ENCODE measurements at places on chromosomes 16 and 17.

- peak; percentile 4 for DNase-seq
Measured at GRCh38 chr17:59521465-59522126, 43.8 kb upstream of the DHX40 start.

GRCh38 chr16:57803134-57803990, 1.1 kb upstream of the KIFC3 start:
- DNase-seq: no peak

- DNase-seq: no peak
Measured at GRCh38 chr17:50118076-50118827, 11.7 kb downstream of the SAMD14 start.

DNA sequence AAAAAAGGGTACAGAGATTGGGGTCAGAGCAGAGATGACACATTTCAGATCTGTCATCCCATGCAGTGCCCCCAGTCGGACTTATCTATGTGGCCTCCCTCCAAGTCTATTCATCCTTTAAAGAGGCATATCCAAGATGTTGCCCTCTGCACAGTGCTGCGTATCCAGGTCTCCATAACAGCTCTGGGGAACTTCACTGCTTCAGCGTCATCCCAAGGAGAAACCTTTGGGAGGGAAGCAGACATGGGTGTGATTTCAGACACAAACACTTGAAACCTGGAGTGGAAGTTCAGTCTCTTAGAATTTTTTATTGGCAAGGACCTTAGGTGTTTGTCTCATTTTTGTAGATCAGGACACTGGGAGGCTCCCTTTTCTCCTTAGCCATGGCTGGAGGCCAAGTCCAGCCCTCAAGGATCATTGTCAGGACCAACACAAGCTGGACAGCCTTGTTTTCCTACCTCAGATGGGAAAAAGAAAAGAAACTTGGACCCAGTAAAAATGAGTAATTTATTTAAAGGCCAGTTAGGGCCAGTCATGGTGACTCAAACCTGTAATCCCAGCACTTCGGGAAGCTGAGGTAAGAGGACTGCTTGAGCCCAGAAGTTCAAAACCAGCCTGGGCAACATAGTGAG, 23.9 kb upstream of the NLK start:
- DNase-seq: no peak

GRCh38 chr17:72692676-72693075, 399.8 kb downstream of the SLC39A11 start:
- no peak for DNase-seq

DNA sequence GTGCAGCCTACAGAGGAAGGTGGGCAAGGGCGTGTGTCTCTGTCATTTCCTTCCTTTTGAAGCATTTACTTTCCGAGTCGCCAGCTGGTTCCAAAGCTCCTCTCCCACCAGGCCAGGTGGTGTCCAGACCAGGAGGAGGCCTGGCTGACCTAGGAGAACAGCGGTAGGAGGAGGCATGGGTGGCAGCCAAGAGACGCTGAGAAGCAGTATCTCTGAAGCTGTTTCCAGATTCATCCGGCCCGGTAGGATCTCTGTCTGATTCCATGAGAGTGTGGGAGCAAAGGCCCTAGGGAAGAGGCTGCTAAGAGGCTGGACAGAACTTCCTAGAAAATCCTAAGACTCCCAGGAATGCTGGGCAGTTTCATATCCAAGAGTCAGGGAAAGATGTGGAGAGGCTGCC, 20.3 kb downstream of the MEOX1 start:
- no peak for DNase-seq

DNA sequence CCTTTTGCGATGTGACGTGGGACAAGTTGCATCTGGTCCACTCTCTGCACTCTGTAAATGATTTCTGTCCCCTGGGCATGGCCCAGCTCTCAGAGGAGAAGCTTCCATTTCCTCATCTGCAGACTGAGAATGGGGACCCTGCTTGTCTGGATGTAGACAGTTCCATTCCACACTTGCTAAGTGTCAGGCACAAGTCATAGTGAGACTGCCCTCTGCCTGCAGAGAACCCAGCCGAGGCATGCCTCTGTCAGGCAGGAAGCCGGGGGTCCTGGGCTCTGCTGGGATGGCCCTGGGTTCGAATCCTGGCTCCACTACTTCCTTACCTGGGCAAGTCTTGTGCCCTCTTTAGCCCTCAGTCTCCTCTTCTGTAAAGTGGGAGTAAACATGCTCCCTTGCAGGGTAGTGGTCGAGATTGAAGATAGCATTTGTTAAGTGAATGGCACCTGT, 4.1 kb downstream of the MAP2K3 start:
- DNase-seq: no peak

DNA sequence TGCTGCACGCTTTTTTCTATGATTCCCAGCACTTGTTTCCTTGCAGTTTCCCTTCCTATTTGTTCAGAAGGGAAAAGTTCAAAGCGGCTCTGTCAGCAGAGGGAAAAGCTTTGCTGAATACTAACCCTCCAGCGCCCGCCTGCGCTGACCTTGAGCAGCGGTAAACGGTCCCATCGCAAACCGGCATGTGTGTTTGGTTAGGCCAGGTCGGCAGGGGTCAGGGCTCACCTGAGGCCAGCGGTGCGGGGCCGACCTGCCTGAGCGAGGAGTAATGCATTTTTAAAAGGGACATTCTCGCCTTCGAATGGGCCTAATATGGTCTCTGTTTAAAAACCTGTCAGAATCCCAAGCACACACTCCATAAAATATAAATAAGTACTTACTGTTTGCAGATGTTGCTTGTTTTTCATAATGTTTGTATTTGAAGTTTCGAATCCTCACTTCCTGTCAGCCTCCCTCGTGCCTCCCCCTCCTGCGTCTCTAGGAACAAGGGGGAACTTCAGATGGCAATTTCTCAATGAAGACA, 110.1 kb downstream of the IRX3 start:
- DNase-seq: no peak

- no peak for DNase-seq
Measured at GRCh38 chr17:1566505-1567199, 4.1 kb upstream of the PITPNA start.

DNA sequence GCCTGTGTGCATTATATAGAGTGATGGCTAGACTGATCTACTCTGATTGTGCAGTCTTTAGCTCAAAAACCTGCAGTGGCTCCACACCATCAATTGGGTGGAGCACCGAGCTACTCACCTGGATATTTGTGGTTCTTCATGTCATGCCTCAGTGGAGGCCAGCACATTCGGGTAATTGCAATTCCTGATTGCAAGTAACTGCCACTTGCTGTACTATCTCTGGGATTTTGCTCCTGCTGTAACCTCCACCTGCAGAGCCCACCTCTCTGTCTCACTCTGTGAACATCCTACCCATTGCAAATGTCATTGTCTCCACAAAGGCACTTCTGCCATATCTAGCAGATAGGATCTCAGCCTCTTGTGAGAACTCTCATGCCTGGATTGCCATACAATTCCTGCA, 1.7 kb upstream of the CCL1 start:
- DNase-seq: no peak

- no peak for DNase-seq
Measured at GRCh38 chr16:9415545-9415944, 324.1 kb downstream of the HAPSTR1 start.

DNA sequence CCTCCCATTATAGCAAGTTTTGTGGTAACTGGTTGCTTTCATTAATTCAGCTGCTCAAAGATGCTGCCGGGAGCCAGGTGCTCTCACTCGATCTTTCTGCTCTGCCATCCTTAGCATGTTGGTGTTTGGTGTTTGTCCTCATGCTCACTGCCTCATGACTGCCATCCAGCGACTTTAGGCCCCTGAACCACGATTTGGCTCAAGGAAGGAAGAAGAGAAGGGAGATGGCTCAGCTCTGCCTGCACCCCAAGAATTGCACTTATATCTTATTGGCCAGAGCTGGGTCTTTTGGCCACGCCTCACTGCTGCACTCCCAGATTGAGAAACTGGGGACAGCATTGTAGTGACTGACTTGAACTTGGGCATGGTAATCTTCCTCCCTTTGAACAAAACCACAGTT, 52.7 kb downstream of the ARSG start:
- DNase-seq: no peak

GRCh38 chr17:3917391-3917931, 1.2 kb upstream of the P2RX1 start:
- no peak for DNase-seq

- no peak for DNase-seq
Measured at GRCh38 chr17:61414936-61415251, 15.3 kb downstream of the TBX2 start.

GRCh38 chr17:32341141-32341856, 674 bp downstream of the C17orf75 start:
- DNase-seq: peak; percentile 34

DNA sequence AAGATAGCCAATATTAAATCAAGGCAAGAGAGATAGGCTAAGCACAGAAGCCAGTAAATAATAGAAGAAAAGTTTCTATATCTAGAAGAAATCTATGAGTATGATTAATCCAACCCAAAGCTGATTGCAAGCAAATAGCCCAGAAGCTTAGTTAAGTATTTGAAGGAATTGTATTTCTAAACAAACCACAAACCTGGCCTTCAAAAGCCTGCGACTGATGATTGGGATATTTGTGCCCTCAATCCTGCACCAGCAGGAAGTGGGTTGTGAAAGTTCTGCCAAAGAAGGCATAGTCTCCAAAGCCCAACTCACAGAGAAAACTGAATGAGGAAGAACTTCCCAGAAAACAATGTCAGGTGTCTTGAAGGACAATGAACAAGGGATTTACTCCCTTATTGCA, 114.5 kb upstream of the C17orf78 start:
- DNase-seq: no peak

GRCh38 chr16:79250502-79251098, 349.9 kb downstream of the MAF start:
- DNase-seq: no peak

DNA sequence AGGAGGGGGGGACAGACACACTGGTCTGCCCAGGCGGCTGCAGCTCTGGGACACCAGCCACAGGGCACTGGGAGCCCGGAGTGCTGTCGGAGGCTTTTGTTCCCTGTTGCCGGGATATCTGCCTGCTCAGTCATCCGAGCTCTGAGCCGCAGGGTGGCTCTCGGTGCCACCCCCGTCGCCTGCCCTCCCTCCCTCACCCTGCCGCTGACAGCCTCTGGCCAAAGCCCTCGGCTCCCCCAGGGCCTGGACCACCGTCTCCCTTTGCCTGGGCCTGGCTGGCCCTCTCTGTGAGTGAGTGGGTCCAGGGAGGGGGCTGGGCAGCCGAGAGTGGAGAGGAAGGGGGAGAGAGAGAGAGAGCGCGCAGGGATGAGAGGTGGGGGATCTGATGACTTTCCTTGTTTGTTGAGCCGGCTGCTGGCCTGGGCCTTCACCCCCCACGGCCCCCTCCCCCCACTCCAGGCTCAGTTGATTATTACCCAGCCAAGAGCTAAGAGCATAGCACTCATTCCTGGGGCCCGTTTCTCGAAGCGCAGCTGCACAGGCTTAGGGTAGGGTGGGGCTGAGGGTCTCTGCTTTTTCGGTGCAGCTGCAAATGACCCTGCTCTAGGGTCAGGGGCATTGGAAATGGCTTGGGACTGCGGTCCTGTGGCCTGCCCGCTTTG, 2.7 kb downstream of the FOXJ1 start:
- DNase-seq: no peak

- DNase-seq: no peak
Measured at GRCh38 chr16:14240219-14240843, 169.2 kb downstream of the MRTFB start.

- no peak for DNase-seq
Measured at GRCh38 chr17:7747635-7748071, 30.1 kb downstream of the DNAH2 start.

DNA sequence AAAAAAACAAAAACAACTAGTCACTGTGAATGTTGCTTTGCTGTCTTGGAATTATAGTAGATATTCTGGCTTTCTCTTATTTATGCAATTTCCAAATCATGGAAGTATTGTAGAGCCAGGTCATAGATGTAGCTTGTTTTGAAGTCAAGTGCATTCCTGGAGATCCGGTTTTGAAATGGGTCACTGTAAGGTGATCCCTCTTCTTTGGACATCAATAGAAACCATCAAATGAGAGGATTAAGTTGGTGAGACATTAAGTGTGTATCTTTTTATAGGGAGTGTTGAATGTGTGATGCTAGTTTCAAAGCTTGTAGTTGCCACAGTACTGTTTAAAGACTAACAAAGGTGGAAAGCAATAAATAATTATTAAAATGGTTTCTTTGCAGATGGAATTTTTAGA, 4.5 kb downstream of the PRKAR1A start:
- DNase-seq: no peak

- no peak for DNase-seq
Measured at GRCh38 chr17:79844869-79845600, 5.8 kb upstream of the CBX4 start.

DNA sequence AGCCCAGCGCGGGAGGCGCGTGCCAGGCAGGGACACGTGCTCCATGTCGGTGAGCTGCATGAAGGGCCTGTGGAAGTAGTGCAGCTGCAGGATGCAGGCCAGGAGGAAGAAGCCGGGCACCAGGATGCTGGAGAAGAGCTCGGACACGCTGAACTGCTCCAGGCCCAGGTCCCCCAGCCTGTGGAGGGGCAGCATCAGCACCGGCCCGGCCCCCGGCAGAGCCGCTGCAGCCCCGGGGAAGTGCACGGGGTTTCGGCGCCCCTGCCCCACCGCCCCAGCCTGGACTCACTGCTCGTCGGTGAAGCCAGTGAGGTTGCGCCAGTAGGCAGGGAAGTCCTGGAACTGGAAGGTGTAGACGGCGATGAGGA, 28.0 kb downstream of the CTU2 start:
- DNase-seq: no peak

GRCh38 chr16:715477-716199, 720 bp downstream of the METRN start:
- no peak for DNase-seq

DNA sequence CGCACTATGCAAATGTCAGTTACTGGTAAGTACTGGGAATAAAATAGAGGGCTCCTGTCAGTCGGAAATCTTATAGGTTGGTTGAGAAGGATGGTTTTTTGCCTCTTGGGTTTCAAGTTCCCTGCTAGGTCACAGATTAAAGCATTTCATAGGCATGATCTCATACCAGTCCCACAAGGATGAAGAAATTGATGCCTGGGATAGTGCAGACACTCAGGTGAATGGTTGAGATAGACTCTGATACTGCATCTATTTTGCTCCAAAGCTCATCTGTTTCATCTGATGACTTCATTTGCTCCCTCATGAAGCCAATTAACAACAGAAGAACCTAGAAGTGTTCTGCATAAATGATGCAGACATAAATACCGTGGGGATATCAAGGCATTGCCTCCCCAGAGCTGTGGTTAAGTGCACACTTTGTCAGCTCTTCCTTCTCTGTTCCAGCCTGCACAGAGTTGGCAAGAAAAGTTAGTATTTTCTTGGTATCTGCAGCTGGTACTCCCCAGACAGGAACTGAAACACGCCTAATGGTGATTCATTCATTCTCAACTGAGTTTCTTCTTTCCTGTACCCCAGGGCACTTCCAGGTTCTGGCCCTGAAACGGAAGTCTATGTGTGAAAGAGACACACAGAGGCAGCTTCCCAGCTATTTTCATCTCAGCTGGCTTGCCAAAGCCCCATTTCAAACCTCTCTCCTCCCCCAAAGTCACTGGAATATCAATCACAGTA, 418.3 kb upstream of the SALL1 start:
- DNase-seq: no peak
